Inflammatory macrophage (primary cell): ENCODE measurements at places on chromosomes 13 and 19.

GRCh38 chr13:109779074-109779473, 7.3 kb downstream of the IRS2 start:
- DNase-seq = no peak

GRCh38 chr19:51541458-51542357, 10.2 kb upstream of the SIGLEC6 start:
- no peak for DNase-seq

- DNase-seq = peak; percentile 86
Measured at GRCh38 chr19:49896863-49897621, at the start of gene IL4I1. TSS of gene IL4I1 (minus strand) at chr19:49896887. CDS start at chr19:49896160, 727 bp downstream.

DNA sequence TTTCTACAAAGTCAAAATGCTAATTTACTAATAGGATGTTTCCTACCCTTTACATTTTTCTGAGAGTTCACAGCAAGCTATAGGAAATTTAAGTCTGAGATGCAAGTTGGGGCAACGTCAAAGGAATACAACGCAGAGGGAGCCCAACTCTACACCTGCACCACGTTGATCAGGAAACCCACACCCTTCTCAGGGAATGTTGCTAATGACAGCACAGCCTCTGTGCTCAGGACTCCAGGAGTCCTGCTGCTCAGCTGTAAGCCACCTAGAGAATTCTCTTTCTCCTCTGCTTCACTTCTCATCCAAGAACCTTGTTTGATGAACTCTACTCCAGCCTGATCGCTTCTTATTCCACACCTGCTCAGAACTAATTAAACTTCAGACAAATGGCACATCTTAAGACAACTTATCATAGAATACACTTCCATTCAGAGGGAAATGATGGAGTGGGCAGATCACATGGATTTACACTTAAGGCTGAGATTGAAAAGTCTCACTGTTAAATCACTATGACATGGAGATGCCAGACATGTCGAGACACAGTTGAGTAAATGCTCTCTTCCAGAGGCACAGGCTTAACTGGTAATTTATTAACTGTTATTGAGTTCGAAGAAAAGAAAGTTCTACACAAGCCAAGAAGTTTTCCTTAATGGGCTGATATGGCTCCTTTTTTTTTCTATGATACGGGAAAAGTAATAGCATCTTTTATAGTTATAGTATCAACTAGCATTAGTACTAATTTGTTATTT, 811.6 kb upstream of the ARGLU1 start:
- no peak for DNase-seq

DNA sequence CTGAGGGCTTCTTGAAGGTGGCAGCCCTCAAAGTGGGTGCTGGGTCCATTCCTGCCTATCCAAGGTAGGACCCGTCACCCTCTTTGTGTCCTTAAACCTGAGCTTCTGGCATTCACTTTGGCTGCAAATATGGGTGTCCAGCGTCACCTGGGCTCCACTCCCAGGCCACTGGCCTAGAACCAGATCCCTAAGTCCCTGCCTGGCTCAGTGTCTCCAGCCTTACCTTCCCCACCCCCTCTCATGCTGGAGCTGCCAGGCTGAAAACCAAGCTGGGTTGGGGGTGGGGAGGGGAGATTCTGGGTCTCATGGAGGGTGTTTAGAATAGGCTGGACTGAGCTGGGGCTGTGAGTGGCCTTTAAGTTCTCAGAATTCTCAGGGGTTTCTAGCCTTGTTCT, 12.4 kb downstream of the PDE4A start:
- no peak for DNase-seq

- DNase-seq = no peak
Measured at GRCh38 chr13:43428545-43429296, 358.1 kb downstream of the ENOX1 start.

- DNase-seq = no peak
Measured at GRCh38 chr19:2186071-2186846, 22.5 kb downstream of the DOT1L start.

- no peak for DNase-seq
Measured at GRCh38 chr19:33294058-33294798, 8.1 kb downstream of the CEBPA start.

DNA sequence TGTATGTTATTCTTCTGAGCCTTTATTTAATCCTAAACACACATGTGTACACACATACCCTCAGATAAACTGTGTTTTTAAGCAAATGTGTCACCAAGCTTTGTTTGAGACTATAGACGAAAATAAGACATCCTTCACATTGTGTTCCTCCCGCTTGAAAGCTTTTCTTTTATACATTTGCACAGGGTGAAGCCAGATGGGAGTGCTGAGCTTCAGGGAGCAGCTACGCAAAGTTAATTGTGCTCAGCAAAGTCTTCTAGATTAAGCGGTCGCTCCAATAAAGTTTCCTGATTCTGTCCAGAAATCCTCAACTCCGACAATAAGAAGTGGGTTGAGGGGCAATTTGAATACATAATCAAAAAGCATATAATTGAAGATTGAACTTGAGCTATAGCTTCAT, 117.2 kb upstream of the ARGLU1 start:
- DNase-seq = no peak

DNA sequence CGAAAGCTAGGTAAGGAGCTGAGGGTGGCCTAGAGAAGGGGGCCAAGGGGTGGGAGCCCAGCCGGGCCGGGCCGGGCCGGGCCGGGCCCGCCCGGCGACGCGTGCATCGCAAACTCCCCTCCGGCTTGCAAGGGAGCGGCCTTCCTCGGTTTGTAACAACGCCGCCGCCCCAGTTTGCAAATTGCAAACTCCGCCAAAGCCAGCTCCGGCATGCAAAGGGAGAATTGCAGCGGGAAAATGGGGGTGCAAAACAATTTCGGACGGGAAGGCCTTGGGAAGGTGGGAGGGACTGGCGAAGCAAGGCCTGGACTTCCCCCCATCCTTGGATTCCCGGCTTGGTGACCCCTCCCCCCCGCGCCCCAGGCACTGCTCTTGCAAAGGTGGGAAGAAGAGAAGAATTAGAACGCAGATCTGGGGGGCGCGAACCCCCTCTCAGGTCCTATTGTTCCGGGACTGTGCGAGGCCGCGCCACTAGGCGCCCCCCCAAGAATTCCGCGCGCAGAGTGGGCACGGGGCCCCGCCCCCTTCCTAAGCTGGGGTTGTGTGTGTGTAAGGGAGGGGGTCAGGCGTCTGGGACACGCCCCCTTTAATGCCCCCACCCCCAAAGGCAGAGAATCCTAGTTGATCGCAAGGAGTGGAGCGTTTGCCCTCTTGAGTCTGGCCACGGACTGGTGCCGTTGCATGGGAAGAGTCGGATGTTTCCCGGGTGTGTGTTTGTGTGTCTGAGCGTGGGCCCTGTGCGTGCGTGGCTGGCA, 926 bp downstream of the PRR12 start:
- DNase-seq = peak; percentile 32

DNA sequence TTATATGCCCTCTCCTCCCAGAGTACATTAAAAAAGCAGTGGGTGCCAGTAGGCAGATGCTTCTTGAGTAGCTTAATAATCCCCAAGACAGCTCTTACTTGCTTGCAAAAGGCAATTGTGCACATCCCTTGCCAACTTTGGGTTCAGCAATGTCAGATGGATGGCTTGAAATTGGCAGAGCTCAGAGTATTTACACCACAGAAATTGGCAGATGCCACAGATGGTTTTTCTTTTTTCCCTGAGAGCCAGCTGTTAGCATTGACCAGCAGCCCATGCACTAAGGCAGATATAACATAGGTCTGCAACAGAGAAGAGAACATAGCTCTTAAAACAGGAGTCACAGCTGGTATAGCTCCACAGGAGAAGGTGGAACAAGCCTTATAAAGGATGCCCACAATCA, 18.4 kb upstream of the RNASEH2B start:
- DNase-seq = no peak

- no peak for DNase-seq
Measured at GRCh38 chr19:3084943-3085342, 9.2 kb upstream of the GNA11 start.

DNA sequence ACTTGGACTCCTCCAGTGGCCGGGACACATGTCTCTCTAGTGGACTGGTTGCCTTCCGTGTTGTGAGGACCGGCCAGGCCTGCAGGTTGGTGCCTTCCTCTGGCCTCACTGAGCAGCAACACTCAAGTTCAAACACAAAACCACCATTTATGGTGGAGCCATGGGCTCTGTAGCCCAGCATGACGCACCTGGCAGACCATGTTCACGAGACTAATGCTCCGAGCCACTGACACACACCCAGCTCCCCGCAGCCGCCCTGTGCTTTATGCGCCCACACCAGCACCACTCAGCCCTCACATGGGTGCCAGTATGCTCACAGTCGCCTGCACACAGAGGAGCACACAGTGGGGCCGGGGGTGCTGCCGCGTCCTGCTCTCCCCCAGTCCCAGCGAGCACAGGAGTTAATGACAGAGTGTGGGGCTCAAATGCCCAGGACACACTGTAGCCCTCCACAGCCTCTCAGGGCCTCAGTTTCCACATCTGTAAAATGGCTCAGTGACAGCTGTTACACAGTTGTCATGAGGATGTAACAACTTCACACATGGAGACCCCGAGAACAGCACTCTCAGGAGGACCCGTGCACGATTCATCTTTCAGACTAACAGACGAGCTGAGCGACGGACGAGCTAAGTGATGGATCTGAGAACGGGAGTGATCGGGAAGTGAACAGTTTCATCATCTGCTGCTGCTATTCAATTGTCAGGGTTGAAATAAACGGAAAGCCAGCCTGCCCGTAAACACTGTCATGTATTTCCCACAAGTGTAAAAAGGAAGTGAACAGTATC, 7.8 kb downstream of the GAS6 start:
- no peak for DNase-seq

DNA sequence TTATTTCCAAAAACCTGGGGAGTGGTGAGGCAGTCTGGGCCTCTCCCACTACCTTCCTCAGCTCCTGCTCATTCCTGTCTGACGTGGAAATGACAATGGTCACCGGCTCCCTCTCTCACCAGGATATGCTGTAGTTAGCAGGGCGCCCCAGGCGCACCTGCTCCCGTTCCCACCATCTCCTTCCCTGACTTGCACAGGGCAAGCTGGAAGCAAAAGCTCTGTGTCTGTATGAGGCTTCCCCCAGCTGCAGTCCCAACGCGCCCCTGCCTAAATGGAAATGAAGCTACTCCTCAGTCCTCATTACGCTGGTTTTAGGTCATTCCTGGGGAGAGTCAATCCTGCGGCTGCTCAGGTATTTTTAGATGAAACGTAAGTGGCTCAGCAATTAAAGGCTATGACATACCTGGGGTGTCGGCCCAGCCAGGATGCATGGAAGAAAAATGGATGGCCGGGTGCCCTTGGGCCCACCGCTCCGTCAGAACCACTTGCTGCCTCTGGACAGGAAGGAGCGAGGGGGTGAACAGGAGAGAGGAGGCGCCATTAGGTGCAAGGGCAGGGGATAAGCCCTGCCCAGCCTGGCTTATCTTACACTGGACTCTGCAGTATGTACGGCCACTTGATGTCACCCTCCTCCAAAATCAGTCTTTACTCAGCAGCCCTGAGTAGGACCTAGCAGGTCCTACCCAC, 32.4 kb downstream of the DHRS12 start:
- DNase-seq = no peak

DNA sequence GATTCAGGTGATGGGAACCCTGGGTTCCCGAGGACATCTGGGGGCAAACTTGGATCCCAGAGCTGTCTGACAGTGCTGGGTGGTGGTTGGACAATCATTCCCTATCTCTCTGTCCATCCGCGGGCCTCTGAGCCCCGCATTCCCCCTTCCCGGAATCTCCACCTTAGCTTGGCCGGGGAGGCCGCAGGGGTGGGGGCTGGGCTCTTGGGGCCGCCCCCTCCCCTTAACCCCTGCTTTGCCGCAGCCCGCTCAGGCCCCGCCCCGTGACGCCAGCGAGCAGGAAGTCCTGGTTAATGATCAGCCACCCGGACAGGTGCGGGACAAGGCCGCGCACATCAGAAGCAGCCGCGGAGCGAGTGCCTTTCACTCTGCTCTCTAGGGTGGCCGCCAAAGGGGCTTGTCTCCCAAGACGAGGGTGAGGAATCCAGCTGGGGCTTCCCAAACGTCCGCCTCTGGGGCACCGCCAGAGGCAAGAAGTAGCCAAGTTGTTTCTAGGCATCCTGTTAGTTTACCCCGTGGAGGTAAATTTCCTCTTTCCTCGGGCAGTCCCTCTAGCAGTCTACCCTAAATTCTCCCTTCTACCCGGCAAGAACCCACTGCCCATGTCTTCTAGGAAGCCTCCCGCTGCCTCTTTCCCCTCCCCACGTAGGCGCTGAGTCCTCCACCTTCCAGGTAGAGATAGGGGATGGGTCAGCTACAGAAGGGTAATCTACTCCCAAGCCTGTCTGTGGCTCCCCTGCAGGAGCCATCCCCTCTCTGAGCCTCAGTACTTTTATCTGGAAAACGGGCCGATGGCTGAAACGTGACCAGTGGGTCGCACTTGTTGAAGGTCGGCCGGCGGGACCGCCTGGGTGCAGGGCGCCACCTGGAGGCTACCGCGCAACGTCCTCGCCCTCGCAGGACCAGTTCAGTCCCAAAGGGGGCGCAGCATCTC, 3.0 kb downstream of the IRF2BP1 start:
- peak; percentile 82 for DNase-seq

DNA sequence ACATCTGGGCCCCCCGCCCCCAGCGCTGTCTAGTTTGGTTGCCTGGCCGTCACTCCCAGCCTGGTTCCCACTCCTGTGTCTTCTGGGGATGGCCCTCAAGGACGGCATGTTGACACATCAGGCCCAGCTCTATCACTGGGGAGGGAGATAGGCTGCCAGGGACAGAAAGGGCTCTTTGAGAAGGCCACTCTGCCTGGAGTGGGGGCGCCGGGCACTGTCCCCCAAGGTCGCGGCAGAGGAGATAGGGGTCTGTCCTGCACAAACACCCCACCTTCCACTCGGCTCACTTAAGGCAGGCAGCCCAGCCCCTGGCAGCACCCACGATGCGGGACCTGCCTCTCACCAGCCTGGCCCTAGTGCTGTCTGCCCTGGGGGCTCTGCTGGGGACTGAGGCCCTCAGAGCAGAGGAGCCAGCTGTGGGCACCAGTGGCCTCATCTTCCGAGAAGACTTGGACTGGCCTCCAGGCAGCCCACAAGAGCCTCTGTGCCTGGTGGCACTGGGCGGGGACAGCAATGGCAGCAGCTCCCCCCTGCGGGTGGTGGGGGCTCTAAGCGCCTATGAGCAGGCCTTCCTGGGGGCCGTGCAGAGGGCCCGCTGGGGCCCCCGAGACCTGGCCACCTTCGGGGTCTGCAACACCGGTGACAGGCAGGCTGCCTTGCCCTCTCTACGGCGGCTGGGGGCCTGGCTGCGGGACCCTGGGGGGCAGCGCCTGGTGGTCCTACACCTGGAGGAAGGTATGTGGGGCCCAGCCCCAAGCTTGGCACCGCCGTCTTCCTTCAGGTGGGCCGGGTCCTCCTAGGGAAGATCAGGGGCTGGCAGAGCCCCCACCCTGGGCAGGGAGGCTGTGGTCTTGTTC, at the start of gene AMH:
Gene AMH (plus strand): TSS at position 314 of the 857 bp plus-strand sequence. CDS start 10 bp downstream, at position 324.
- no peak for DNase-seq

- no peak for DNase-seq
Measured at GRCh38 chr13:81916461-81916860, 1575.5 kb upstream of the SPRY2 start.

GRCh38 chr19:20611866-20612265, 46.3 kb upstream of the ZNF737 start:
- DNase-seq = no peak

GRCh38 chr13:49629196-49629938, 1.1 kb downstream of the ARL11 start:
- no peak for DNase-seq

- no peak for DNase-seq
Measured at GRCh38 chr19:8731428-8732169, 10.2 kb downstream of the OR2Z1 start.
